Hematopoietic multipotent progenitor cell treated with erythropoietin and hydrocortisone succinate and interleukin-3 and kit ligand, for 4 days (in vitro differentiated cells): ENCODE measurements at places on chromosomes 2 and 18.

- no peak for DNase-seq
Observed at GRCh38 chr2:107412981-107413380, 413.7 kb upstream of the RGPD4 start.

DNA sequence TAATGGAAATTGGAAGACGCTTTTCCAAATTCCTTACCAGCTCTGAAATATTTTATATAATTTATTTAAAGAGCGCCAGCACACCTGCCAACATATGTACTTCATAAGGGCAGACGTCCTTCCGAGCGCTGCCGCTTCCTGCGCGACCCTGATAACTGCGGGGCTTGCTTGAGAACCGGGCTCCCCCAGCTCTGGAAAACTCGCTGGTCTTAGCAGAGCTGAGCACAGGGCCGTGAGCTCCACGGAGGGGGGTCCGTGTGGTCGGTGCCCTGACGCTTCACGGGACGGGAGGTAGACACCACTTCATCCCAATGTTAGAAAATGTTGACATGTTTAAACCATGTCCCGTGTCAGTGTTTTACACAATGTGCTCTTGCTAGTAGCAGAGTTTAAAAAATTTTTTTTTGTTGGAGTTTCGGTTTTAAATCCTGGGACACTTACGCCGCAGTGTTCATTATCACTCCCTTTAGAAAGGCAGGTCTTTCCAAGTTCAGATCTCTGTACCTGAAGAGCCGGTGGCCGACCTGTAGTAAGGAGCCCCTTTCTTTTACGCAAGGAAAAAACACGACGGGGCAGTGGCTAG is 1.6 kb downstream of the NFATC1 start:
- no peak for DNase-seq

GRCh38 chr18:71902482-71902881 is 641.7 kb downstream of the CBLN2 start:
- DNase-seq, result no peak

DNA sequence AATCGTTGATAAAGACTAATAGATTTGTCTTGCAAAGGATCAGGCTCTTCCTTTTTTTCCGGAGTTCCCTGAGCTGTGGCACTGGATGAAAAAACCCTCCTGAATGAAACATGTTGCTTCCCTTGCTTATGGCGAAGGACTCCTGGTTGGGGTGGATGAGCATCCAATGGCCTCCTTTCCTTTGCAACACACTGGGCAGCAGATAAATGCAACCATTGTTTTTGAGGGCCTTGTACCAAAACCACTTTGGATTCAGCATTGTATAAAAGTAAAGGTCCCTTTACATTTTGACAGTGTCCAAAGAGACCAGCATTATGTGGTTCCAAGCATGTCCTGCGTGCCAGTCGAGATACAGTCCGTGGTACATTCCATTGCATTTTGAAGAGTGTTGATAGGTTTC is 44.7 kb downstream of the FAM210A start:
- DNase-seq, result no peak

DNA sequence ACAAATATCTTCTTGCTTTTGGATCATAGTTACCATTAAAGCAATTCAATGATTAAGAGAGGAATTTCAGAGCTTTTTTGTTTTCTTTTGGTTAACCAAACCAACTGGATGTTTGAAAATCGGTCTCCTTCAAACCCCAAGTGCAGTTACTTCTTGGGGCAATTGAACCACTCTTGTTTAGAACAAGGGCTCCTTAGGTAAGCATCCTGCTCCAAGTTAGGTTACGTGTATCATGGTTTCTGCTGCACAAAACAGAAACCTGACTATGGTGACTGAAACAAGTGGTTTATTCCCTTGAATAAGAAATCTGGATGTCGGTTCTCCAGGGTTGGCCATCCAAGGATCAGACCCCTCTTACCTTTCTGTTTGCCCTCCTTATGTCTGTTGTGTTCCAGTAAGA is 16.1 kb upstream of the LGALSL start:
- no peak for DNase-seq

- no peak for DNase-seq
Observed at GRCh38 chr2:120678251-120678650, 57.4 kb upstream of the GLI2 start.

- DNase-seq, result no peak
Observed at GRCh38 chr18:69220529-69220928, 180.2 kb upstream of the DOK6 start.

DNA sequence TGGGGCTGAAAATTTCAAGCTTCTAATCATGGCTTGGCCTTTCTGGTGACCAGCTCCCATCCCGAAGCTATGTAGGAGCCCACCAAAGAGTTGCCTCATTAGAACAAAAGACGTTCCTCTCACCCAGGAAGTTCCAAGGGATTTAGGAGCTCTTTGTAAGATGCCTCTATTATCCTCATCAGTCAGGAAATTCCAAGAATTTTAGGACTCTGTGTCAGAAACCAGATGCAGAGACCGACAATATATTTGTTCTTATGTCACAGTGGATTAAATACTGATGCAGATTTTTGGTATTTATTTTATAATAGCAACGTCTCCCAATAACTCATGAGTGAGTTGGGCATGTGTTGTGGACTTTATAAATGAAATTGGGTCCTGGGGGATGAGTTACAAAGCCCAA is 91.8 kb upstream of the SKOR2 start:
- DNase-seq, result no peak

- DNase-seq, result no peak
Observed at GRCh38 chr18:69758458-69758857, 189.2 kb downstream of the CD226 start.

DNA sequence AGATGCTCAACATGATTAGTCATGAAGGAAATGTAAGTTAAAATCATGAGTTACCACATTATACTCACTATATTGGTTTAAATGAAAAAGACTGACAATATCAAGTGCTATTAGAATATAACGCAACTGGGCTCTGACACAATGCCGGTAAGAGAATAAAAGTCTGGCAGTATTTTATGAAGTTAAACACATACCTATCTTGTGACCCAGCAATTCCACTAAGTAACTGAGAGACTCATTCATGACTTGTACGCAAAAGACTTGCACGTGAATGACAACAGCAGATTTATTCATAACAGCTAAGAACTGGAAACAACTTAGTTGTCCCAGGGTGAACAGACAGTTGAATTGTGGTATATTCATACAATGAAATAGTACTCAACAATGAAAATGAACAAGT is 342.1 kb downstream of the SLC4A3 start:
- DNase-seq, result no peak

DNA sequence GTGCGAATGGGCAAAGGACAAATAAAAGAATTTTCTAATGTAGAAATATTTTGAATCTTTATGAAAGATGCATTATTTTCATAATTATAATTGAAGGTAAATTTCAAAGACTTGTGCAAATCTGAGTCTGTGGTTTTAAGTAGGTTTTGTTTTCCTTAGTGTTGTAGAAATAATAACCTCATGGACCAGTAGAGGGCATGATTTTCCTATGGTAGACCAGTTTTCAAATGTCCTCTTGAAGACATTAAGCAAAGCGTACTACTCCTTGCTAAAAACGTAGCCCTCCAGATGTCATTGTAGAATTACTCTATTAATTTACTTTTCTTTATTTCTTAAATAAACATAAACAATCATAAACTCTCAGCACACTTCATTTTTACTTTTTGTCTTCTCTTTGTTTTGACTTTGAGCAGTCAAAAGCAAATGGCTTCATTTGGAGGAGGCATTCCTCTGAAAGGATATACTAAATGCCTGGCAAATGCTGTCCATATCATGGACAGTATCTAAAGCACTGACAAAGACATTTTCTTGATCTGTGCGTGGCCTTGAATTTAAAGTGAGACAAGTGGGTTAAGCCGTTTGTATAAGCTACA is 85.8 kb upstream of the FAM237A start:
- peak; percentile 74 for DNase-seq
